ENCODE measurements at places on chromosomes 4 and X. TPM values are rescaled to one million over a fixed set of nuclear protein-coding genes. Genes with fewer than 3 reads are reported as not detected.

The ACE2 gene
- total RNA-seq: 0.09 TPM

The NUDT6 gene
- total RNA-seq: 6.3 TPM

The FDCSP gene
- total RNA-seq: not detected

DNA sequence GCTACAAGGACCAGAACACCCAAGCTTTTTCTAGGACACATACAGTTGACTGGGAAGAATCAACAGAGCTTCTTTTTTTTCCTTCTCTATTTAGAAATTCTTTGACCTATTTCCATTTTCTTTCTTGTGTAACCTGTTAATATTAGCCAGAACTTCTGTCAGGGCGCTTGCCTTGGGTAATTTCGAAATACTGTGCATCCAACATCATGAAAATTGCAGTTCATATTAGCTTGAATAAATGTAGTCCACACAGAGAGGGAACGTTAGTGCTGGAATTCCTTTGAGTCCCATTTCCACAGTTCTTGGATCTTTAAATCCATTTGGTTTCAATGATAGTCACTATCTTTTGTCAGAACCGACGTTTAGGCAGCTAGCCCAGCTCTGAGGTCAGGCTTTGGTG, 141.8 kb downstream of the MXRA5 start:
- no peak for DNase-seq
- H3K4me3 ChIP-seq: no peak overlapping the region
- H3K36me3 ChIP-seq: no peaks in the 10 kb centered on the region
- no peak overlapping the region for H3K27ac ChIP-seq
- peaks cover 2% of the 10 kb centered on the region for H3K27me3 ChIP-seq
- no peaks in the 10 kb centered on the region for H3K4me1 ChIP-seq

The SSX1 gene
- total RNA-seq: not detected

The BEND4 gene
- 0.78 TPM for total RNA-seq

- no peak for DNase-seq
- H3K36me3 ChIP-seq: no peaks in the 10 kb centered on the region
- no peak overlapping the region for H3K27ac ChIP-seq
- H3K4me3 ChIP-seq: no peak overlapping the region
These were observed 184.4 kb downstream of the SPCS3 start for GRCh38 chr4:176504118-176504517.

GRCh38 chr4:26199596-26199995, 121.2 kb upstream of the RBPJ start:
- no peak overlapping the region for H3K27ac ChIP-seq
- no peaks in the 10 kb centered on the region for H3K36me3 ChIP-seq
- DNase-seq: no peak
- no peak overlapping the region for H3K4me3 ChIP-seq

GRCh38 chrX:134244043-134244442, 7.1 kb downstream of the CCDC160 start:
- no peaks in the 10 kb centered on the region for H3K27me3 ChIP-seq
- peaks cover 3% of the 10 kb centered on the region for H3K4me1 ChIP-seq
- no peak for DNase-seq
- H3K27ac ChIP-seq: no peak overlapping the region

The PCDH10 gene
- total RNA-seq: 0.53 TPM

- no peak for DNase-seq
- no peaks in the 10 kb centered on the region for H3K4me1 ChIP-seq
- no peak overlapping the region for H3K27ac ChIP-seq
- no peak overlapping the region for H3K4me3 ChIP-seq
These were observed 214.2 kb downstream of the CLCN4 start for GRCh38 chrX:10370976-10371375.
